Stimulated activated CD4-positive, alpha-beta T cell treated with anti-CD3 and anti-CD28 coated beads, TNF-alpha, amount 100 ng/mL, for 24 hours (primary cell): ENCODE measurements at places on chromosomes 5 and 9.

DNA sequence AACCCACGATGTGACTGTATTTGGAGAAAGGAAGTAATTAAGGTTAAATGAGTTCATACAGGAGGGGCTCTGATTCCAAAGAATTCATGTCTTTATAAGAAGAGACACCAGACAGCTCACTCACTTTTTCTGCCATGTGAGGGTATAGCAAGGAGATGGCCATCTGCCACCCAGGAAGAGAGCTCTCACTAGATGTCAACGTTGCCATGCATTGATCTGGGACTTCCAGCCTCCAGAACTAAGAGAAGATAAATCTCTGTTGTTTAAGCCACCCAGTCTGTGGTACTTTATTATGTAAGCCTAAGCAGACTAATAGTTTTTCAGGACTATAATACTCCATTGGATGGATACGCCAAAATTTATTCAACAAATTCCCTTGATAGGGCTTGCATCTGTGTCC lies 89.8 kb upstream of the RAD23B start:
- no peak for DNase-seq

- no peak for DNase-seq
These were observed 889.4 kb upstream of the SEMA6A start for GRCh38 chr5:117463881-117464570.

- DNase-seq, result no peak
These were observed 98.7 kb downstream of the RAPGEF6 start for GRCh38 chr5:131536211-131536826.

- DNase-seq, result no peak
These were observed 22.1 kb downstream of the MRRF start for GRCh38 chr9:122286764-122287163.

- no peak for DNase-seq
These were observed 33.9 kb upstream of the F2RL2 start for GRCh38 chr5:76657091-76657490.

GRCh38 chr5:172769616-172770373 lies 1.2 kb downstream of the DUSP1 start:
- DNase-seq, result no peak

DNA sequence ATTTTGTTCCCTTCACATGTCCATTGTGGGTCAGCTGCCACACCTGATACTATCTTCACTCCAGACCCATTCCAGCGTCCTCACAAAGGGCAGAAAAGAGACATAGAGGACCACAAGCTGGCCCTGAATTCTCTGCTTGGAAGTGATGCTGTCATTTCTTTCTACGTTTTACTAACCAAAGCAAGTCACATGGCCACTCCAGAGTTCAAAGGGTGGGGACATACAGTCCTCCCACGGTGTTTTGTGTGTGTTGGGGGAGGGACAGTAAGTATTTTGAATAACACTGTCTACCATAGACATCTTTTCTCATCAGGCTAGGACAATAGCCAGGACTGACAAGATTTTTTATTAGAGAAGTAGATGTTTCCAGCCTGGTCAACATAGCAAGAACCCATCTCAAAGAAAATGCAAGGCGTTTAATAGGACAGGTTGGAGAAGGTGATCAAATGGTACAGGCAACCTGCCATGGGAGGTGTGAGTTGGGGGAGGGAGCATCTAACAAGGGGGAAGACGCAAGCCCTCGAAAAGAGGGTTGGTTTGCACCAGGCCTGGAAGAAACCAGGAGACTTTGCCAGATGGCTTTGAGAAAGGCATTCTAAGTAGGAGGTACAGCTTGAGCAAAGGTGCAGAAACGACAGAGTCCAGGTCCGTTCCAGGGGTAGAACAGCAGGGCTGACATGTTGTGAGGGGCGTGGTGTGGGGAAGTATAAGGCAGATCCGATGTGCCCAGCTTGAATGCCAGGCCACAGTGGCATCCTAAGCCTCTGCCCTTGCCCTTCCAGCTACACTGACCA lies 11.3 kb upstream of the GLIPR2 start:
- DNase-seq, result no peak

DNA sequence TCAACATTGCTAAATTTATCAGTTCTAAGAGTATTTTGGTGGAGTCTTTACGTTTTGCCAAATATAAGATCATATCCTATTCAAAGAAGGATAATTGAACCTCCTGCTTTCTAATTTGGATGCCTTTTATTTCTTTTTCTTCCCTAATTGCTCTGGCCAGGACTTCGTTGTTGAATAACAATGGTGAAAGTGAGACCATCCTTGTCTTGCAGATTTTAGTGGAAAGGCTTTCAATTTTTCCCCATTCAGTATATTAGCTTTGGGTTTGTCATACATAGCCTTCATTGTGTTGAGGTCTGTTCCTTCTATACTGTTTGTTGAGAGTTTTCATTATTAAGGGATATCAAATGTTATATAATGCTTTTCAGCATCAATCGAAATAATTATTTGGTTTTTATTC lies 1974.2 kb upstream of the ACO1 start:
- DNase-seq, result no peak

DNA sequence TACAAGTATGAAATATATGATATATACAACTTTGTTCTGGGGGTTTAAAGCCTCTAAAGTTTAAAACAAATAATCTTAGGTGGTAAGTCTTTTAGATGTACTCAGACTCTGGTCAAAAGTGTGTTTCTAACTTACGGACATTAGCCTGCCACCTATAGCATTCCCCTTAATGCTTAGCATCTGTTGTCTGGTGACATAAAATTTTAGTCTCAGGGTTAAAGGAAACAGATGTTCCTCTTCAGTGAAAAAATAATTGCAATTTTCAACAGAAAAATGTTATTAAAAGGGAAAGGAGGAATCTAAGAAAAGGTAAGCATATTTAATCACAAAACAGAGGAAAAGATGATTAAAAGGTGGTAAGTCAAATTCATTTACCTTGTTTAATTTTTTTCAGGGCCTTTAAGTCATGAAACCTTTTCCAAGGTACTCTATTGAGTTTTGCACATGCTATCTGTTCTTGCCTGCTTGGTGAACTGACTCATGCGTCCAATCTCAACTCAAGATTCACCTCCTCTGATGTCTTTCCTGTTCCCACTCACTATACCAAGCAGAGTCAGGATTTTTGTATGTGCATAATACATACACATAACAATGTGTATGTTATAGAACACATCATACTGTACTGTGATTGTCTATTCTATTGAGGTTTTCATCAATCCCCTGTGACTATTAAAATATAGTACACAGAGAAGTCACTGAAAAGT lies 7.9 kb downstream of the TMEM167A start:
- DNase-seq, result no peak

DNA sequence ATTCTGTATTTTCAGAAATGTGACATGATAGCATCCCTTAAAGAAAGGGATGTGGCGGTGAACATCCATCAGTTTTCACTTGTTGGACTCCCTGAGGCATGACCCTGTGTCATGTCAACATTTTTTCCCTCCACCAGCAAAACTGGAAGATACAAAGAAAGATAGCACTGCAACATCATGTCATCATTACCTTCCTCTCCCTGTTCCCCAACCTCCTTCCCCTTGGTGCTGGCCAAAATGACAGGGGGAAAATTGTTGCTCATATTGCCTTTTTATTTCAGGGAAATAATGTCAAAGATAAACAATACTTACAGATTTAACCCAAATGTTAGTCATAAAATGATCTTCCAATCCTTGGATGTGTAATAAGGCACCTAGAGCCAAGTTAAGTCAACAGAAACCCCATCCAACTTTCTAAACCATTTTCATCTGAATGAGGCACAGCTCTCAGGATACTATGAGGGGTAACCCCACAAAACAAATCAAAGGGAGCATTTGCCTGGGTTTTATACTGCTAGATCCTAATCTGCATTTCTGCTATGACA lies 644.3 kb downstream of the ACTL7B start:
- DNase-seq, result no peak

DNA sequence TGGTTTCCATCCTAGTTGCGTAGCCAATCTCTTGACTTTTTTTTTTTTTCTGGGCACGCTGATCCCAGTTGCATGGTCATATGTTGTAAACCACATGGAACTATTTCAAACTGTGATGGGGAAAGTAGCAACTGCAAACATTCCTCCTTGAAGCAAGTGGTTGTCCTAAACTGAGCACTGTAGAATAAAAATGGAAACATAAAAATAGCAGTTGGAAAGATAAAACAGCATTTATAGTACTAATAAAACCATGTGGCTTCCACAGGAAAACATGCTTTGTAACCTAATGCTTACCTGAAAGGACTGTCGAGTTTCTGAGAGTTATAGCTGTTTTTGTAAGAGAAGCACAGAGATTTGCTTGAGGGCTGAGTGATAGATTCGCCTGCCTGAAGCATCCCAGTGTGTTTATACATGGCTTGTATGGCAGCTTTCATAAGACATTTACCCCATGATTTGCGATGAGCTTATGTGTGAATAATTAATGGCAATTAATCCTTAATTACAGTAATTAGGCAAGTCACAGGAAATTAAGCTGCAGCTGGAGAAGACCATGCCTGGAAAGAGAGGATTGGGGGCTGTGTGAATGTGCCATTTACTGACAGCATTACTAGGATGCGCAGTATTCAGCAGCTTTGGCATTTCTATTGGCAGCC lies 136.5 kb downstream of the PBX3 start:
- DNase-seq, result no peak

DNA sequence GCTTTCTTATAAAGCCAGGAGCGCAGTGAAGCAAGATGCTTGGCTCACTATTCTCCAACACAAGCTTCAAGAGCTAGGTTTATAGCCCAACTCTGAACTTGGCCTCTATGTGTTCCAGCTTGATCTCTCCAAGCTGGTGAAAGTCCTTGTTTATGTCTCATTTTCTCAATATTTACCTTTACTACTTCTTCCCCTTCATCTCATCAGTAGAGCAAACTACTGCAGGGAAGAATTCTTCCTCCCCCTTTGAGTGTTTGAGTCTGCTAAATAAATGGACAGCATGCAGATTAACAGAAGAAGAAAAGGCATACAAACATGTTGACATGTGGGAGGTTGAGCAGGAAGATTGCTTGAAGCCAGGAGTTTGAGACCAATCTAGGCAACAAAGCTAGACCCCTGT lies 460.7 kb downstream of the ZNF608 start:
- no peak for DNase-seq

DNA sequence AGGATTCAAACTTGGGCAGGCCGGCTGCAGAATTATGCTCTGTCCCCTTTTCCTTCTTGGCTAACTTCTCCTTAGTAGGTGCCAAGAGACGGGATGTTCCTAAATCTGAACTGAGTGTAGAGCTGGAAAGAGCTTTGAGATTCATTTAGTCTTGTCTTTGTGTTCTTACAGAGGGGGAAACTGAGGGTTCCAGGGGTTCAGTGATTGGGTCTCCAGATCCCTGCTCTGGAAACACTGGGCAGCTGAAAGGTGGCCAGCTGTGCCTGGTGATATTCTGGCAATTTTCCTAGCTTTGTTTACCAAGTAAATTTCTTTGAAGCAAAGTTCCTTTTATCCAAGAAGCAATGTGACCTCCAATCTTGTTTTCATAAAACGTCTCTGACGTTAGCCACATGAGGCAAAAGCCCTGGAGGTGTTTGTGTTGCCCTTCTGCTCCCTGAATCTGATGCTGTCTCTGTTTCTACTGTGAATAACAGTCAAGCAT lies 288.7 kb downstream of the ZSWIM6 start:
- no peak for DNase-seq

- no peak for DNase-seq
These were observed 1.6 kb upstream of the TPM2 start for GRCh38 chr9:35691334-35691650.

GRCh38 chr5:123748239-123748638 lies 236.3 kb downstream of the CSNK1G3 start:
- no peak for DNase-seq

GRCh38 chr9:114007991-114008666 lies 70.0 kb downstream of the AMBP start:
- no peak for DNase-seq

DNA sequence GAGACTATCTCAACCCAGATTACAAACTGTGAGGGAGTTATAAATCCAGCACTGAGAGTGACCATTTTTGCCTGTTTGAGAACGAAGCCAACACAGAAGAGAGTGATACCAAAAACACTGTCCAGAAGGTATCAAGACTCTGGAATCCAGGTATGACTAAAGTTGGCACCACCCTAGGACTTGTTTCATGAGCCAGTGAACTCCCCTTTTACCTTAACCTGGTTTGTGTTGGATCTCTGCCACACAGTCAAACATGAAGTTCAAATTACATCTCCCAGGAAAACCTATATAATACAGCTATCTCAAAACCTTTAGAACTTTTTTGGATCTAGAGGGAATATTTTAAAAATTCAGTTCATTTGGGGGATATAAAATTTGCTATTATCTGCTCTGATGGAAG lies 11.4 kb downstream of the ZBTB5 start:
- DNase-seq, result no peak

- DNase-seq, result no peak
These were observed 48.2 kb downstream of the ABCA1 start for GRCh38 chr9:104879555-104880309.

DNA sequence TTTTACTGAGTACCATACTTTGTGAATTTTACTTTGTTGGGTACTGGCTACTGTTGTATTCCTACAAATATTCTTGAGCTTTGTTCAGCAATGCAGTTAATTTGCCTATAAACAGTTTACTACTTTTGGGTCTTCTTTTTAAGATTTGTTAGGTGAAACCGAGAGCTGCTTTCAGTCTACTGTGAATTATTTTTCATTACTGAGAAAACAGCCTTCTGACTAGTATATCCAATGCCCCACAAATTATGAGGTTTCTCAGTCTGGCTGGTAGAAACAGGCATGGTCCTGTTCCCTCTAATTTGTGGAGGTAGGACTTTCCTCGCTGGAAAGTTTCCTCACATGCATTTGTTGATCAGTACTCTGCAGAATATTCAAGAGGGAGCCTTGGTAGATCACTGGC lies 392.0 kb downstream of the ZSWIM6 start:
- no peak for DNase-seq

GRCh38 chr5:131475541-131475941 lies 159.5 kb downstream of the RAPGEF6 start:
- DNase-seq, result no peak

- DNase-seq, result no peak
These were observed 81.3 kb upstream of the CTSL start for GRCh38 chr9:87644659-87645058.

DNA sequence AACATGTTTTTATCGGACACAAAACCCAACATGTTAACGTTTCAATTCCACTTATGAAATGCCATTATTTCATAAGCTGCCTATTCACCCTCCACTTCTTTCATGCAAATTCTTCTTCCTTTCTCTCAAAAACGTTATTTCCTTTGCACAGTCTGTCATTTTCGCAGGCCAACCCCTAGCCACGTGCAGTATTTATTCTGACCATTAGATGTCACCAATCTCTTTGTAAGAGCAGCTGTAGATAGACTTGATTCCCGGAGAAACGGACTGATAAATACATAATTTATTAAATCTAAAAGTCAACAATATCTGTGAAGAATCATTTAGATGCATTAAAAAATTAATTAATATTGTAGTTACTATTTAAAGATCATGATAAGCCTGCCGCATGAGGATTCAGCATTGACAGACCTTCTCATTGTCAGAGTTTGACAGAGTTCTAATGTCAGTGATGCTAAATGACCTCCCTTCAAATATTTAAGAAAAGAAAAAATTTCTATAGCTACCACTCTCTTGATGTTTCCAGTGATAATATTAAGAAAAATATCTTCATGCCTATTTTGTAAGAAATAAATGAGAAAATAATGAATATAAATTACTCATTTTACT lies 933.6 kb downstream of the CDH12 start:
- DNase-seq, result no peak
